NCI-H187 treated with DMSO at 0.1 percent for 48 hours (cell line): ENCODE measurements at places on chromosomes 1 and 21.
A peak's percentile ranks its signal among the peaks of the same experiment; 100 is the strongest.

- DNase-seq = no peak
Observed at GRCh38 chr1:201291916-201292315, 8.6 kb downstream of the PKP1 start.

DNA sequence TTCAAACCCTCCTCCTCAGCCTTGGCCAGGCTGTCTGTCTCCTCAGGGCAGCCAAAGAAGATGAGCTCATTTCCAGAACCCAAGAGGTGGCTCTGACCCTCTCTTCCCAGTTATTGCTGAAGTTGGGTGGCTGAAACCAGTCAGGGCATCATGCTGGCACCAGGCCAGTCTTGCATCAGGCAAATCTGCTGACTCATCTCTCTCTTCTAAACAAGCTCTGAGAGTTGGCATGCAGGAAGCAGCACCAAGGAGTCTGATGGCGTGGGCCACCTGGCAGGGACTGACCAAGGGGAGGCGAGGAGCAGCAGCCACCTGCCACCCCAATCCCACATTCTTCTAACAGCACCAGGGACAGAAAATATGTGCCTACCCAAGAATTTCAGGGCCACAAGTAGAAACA lies 104.8 kb upstream of the ATP1A1 start:
- no peak for DNase-seq

GRCh38 chr21:38597421-38597820 lies 99.1 kb upstream of the ERG start:
- DNase-seq = no peak

DNA sequence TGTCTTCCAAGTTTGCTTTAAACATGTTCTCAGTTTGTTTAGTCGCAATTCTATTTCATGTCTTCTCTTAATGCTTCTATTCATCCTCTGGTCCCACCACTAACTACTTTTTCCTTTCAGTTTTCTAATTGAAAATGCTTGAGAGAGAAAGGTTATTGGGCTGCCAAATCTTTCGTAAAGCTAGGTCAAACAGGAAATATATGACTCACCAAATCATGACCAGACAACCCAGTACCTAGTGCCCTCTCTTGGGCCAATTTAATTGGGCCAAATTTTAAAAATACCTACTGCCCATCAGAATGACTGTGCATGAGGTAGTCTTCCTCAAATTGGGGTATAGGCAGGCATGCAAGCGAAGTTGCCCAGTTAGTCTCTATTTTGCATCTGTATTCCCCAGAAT lies 295.4 kb upstream of the PBX1 start:
- DNase-seq = no peak

GRCh38 chr1:6700853-6701436 lies 671 bp downstream of the DNAJC11 start:
- no peak for DNase-seq

GRCh38 chr1:198605406-198605805 lies 33.4 kb upstream of the PTPRC start:
- DNase-seq = no peak

DNA sequence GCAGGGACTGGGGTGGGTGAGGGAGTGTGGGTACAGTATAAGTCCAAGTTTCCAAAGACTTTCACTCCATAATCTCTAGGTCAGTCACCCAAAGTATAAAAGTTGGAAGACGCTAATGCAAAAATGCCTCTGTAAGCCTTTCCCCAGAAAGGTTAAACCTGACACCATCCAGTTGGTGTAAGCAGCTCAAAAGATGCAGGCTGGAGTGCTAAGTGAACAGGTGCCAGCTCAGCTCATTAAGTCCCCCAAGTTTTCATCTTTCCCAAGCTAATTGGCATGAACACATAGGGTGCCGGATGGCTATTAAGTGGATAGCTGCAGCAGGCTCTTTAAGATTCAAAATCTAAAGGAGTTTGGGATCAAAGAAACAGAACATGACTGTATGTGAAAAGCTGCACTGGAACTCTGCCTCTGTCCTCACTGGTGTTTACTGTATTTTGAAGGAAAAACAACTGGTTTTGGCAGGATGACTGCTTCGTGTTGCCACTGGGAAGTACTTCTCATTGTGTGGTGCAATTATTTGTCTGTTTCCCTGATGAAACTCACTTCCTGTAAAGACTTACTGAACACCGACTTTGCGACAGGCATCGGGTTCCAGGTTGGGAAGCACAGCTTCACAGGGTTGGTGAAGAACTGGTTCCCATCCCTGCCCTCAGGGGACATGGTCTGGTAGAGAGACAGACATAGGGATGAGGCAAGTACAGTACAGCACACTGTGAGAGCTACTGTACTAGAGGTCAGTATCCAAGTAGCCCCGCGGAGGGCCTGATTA lies 152.7 kb downstream of the DAB1 start:
- DNase-seq = no peak

- DNase-seq = no peak
Observed at GRCh38 chr1:104466068-104466467, 716.4 kb downstream of the AMY1C start.

DNA sequence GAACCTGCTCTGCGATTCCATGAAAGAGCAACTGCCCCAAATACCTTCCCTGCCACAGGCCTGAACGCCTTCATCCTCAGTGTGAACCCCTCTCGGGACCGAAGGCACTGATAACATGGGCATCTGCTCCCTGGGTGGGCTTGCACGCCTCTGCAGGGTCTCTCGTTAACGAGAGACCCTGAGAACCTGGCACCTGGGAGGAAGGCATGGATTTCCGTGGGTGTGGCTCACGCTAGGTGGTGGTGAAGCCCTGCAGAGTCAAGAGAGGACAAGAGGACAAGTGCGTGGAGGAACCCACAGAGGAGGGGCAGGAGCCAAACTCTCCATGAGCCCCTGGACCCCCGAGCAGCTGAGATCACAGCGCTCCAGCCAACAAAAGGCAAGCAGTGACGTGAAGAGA lies 26.8 kb upstream of the COL6A2 start:
- DNase-seq = no peak

DNA sequence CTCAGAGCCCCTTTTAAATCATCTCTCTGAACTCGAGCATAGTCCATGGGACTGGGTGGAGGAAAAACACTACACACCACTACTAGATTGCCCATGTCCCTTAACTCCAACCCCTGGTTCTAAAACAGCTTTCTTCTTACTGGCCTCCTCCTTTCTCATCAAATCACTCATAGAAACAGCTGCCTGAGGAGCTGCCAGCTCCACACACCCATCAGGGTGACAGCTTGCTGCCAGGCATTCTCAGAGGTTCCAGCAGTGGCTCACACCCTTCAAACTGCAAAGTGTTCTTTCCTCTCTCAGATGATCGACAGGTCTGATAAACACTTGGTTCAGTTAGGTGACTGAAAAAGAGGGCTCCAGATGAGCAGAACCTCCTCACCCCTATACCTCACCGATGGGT lies 543.0 kb upstream of the PLXNA2 start:
- no peak for DNase-seq

DNA sequence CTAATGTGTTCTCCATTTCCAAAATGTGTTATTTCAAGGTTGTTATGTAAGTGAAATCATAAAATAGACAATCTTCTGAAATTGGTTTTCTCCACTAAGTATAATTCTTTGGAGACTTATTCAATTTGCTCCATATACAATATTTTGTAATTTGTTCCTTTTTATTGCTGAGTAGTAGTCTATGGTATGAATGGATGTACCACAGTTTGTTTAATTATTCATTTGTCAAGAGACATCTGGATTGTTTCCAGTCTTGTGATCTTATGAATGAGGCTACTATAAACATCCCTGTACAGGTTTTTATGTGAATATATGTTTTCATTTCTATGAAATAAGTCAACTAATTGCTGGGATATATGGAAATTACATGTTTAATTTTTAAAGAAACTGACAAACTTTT lies 652.6 kb upstream of the PLXNA2 start:
- no peak for DNase-seq

GRCh38 chr1:16315437-16315836 lies 36.8 kb downstream of the FBXO42 start:
- no peak for DNase-seq

DNA sequence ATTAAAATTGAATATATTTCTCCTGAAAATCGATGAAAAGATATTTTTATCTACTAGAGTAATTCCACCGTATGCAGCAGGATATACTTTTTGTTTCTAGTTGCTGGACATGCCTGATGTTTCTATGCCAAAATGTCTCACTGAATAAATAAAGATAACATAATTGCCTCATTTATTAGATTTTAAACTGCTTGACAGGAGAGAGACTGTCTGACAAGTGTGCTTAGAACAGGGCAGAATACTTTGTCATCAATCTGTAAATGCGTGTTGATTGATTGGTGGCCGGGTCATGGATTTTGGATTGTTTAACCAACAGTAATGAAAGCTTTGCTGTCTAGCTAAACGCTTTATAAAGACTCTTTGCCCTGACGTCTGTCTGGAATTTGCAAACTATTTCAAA lies 339.0 kb downstream of the CHRM3 start:
- DNase-seq = no peak

DNA sequence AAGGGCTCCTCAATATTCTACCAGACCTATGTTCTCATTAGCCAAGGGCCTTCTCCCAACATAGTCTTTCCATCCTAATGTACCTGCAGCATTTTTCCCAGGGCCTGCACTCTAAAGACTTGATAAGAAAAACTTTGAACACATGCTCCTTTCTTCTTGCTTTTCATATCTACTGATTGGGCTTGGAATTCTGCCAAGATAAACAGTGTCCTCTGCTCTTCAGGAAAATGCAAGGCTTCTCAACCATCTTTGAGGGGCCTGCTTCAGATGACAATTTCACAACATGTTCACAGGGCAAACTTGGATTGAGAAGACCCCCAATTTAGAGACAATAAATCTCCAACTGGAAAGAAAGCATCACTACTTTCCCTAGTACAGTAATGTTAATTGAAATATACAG lies 25.8 kb upstream of the PPT1 start:
- DNase-seq = no peak

GRCh38 chr1:21304488-21304887 lies 14.2 kb upstream of the ECE1 start:
- no peak for DNase-seq

- DNase-seq = no peak
Observed at GRCh38 chr1:38623529-38623928, 236.0 kb downstream of the RRAGC start.

- DNase-seq = no peak
Observed at GRCh38 chr1:104064399-104064798, 314.7 kb downstream of the AMY1C start.

- no peak for DNase-seq
Observed at GRCh38 chr1:110057963-110058518, 12.4 kb downstream of the ALX3 start.

DNA sequence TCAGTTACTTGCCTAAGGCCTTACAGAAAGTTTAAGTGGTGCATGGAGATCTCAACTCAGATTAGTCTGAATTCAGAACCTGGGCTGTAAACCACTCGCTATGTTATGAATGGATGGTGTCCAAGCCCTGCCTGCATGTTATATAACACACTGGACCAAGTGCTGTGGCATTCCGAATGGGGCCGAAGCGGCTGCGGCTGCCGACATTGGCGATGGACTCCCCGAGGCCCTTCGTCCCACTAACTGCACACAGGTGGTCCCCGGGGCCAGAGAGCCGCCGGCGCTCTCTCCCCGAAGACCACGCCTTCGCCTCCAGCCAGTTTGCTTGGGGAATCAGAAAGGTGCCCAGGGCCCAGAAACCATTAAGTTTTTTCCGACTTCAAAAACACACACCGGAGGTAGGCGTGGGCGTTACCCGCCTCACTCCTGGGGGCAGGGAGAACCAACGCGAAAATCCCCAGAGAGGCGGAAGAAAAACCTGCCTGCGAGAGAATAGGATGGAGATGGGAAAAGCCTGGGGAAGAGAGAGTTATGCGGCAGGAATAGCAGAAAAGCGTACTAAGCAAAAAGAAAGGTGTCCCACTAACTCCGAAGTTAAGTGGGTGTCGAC lies 579 bp upstream of the TENT5C start:
- DNase-seq = no peak

DNA sequence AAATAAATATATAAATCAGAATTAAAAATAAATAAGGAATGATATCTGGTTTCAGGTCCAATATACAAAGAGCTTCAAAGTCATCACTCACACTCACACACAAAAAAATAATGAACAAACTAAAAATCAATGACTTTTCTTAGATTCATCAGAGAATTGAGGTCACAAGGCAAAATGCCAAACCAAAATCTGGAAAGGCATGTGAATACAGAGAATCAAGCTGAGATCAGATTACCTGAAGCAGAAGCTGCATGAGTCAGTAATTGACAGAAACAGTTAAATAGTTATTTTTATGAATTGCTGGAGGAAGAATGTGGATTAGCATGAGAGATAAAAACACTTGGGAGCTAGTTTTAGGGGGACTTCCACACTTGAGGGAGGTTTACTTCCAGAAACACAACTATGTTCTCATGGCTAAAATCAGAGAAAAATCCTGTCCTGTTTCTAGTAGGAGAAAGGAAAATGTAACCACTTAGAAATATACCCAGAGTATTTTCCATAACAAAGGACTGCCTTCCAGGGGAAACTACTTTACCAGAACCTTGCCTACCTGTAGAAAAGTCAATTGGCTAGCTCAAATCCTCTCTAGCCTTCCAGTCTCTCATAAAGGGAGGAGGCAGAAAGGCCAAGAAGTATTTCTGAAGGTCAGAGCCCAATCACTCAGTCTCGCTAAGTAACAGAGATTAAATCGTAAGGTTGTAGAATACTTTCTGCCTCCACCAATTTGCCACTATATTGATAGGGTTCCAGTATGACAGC lies 536.6 kb upstream of the NR5A2 start:
- no peak for DNase-seq

DNA sequence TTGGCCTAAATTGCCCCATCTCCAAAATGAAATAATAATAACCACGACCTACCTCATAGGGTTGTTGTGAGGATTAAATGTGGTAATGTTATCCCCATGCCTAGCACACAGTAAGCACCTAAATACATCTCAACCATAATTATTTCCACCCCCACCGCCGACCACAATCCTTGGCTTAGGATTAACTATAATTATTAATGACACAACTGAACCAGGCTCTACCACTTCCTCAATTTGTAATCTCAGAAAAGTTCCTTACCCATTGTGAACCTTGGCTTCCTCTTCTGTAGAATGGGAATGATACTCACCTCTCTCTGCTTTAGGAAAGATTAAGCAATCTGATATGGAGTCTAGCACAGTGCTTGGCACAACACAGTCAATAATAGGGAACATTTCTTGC lies 44.3 kb upstream of the TACSTD2 start:
- DNase-seq = no peak

DNA sequence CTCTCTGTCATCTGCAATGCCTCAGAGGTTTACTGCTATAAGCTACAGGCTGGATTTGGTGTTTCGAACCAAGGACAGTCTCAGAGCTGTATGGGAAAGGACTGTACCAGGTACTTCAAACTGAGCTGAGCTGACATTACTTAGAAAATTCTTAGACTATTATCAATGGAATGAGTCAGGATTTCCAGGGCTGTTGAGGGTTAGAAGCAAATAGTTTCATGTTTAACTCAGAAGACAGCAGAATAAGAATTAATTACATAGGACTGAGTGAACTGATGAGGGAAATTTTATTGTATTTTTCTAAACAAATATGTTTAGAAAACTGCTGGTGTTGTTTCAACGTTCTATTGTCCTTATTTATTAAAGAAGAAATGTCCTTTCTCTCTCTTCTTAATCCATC lies 74.3 kb upstream of the CAPZB start:
- DNase-seq = no peak

- peak; percentile 83 for DNase-seq
Observed at GRCh38 chr1:203038891-203039608, 12.8 kb downstream of the PPFIA4 start.

- DNase-seq = no peak
Observed at GRCh38 chr1:163414778-163415177, 93.0 kb downstream of the NUF2 start.

GRCh38 chr1:229012823-229013222 lies 258.1 kb upstream of the RAB4A start:
- DNase-seq = no peak

GRCh38 chr1:18882486-18882885 lies 19.9 kb downstream of the ALDH4A1 start:
- no peak for DNase-seq

GRCh38 chr21:46320331-46320801 lies 3.3 kb downstream of the C21orf58 start:
- DNase-seq = no peak
